Hematopoietic multipotent progenitor cell treated with erythropoietin and hydrocortisone succinate and interleukin-3 and kit ligand, for 15 days (in vitro differentiated cells): ENCODE measurements at places on chromosomes 7 and 10.

- no peak for DNase-seq
These were observed 509.7 kb upstream of the AKR1E2 start for GRCh38 chr10:4316161-4316810.

GRCh38 chr7:33044986-33045385, 17.6 kb downstream of the NT5C3A start:
- DNase-seq, result no peak

DNA sequence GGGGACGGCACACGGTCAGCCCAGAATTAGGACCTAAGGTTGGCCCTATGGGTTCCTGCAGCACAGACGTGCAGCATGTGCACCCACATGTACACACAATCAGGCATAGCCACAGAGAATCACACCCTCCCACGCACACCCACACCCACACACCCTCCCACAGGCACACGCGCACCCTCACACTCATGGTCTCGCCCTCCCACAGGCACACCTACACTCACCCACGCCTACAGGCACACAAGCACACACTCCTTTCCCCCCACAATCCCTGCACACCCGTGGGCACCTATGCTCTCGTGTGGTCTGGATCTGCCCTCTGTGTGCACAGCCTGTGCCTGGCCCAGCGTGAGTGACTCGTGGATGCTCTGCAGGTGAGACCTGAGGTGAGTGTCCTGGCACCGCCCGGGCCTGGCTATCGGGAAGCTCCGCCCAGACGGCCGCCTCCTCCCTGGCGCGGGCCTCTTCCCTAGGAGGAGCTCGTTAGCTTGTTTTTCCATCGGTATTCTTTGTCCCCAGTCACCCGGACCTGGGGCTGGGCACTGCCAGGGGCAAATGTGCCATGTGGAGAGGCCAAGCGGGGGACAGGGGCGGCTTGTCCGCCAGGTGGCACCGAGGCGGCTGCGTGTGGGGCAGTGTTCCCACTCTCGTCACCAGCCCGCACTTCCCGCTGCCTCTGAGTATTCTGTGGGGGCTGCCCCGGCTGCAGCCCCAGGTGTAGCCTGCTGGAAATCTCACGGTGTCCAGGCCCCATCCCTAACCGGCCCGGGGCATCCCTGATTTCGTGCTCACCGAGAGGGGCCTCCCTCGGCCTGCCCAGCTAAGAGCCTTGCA, 110.2 kb upstream of the FAM20C start:
- DNase-seq, result no peak

DNA sequence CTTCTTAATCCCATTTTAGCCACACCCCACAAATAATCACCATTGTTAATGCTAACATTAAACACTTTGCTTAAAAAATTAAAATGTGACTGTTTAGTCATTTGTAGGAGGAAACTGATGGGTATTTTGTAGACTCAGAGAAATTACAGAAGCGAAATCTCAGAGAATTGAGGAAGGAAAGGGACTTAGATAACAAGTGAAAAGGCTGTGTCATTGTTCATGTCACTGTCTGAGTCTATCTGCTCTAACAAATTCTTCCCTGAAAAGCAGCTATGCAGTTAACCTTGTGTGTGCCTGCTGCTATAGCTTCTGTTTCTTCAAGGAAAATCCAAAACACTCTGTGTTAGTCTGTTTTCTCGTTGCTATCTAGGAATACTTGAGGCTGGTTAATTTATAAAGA, 40.9 kb upstream of the PLXDC2 start:
- no peak for DNase-seq

DNA sequence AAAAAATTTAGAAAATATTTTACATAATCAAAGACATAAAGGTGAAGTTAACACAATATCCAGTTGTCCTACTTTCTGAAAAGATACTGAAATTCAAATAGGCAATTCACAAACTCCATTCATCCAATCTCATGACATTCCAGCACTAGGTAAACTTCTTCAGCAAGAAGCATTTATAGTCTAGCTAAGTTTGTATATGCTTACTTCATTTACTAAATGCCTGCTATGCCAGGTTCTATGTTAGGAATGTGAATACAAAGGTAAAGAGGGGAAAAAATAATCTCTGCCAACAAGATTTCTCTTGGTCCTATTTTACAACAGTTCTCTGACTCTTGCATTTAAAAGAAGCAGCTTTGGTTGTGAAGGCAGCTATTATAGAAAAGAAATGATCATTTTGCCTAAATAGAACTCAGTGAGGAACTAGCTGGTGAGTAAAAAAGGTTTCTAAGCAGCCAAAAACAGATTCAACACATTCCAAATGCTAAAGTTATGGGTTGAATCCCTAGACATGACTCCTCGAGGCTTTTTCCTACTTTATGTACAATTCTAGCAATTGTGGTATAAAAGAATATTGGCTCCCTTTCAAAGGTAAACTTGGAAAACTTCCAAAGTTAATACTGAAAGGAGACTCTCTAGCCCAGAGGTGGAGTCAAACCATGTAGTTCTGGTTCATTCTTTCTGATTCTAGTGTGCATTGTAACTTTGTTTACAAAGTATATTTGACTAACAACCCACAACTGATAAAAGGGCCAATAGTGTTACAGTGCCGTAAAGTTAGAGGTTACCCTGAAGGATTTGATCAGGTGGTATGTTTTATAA, 30.9 kb upstream of the KLHL7 start:
- no peak for DNase-seq

DNA sequence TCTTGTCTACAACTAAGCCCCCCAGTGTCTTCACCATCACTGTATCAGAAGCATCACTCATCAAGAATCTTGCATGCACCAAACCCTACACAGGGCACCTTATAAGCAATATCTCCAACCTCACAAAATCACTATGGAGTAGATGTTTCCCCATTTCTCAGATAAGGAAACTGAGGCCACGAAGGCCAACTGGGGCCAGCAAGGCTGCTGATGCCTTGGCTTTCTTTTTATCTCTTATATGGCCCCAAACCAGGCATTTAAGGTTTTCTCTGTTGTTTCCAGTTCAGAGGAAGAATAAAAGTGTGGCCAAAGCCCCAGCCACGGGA, 47.3 kb upstream of the NPFFR1 start:
- DNase-seq, result no peak

- DNase-seq, result no peak
These were observed 11.0 kb downstream of the TMEM184A start for GRCh38 chr7:1544896-1545416.

DNA sequence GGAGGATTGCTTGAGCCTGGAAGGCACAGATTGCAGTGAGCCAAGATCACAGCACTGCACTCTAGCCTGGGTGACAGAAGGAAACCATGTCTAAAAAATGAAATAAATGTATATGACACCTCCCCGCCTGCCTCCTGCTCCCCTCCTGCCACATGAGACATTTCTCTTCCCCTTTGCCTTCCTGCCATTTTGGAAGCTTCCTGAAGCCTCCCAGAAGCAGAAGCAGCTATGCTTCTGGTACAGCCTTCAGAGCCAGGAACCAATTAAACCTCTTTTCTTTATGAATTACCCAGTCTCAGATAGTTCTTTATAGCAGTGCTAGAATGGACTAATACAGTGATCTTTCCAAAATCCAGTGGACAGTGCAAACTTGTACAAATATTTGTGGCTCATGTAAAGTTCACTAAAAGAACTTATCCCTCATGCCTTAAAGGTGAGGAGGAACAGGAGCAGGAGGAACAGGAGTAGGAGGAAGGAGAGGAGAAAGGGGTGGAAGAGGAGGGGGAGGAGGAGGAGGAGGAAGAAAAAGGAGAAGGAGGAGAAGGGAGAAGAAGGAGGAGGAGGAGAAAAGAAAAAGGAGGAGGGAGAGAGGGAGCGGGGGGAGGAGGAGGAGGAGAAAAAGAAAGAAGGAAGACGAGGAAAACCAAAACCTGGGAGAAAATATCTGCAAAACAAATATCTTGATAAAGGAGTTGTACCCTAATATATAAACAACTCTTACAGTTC, 2.8 kb upstream of the ABI1 start:
- DNase-seq, result no peak

DNA sequence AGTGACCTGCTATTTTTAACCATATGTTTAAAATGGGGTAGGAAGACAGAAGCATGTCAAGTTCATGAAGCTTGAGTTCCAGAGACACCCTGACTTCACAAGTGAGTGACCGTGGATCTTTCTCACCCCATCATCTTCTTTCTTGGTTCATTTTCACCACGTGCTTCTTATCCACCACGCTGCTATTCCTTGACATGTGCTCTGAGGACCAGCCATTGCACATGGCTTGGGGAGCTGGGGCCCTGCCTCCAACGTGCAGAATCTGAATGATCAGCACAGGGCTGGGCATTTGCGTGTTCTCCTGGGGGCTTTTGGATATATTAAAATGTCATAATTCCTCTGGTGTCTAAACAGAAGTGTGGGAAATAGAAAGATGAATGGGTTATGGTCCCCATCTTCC, 25.0 kb upstream of the GTPBP4 start:
- no peak for DNase-seq

- no peak for DNase-seq
These were observed 7.1 kb downstream of the NUDT1 start for GRCh38 chr7:2248984-2249694.

DNA sequence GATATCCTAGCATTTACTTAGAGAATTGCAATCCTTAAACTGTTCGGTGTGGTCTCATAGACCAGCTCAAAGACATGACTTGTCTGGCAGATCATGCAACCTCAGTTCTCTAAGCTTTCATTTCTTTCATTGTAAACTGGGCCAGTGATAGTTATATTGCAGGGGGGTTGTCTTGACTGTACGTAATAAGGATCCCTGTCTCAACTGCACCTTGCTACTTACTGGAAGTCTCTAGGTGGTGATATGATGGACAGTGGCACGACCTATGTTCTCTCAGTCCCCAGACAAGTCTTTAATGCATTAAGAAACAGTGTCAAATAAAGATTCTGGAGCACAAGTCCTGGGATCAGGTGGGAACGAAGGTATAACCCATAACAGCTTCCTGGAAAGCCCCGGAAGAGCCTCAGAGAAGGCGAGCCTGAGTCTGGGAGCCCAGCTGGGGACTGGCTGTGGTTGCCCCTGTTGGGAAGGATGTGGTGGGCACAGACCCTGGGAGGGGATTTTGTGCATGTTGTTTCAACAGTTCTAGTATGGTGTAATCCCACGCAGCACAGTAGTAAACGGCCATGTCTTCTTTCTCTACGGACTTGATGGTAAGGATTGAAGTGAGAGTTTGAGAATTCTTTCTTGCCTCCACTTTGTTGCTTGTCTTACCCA, 26.0 kb upstream of the TARP start:
- no peak for DNase-seq

GRCh38 chr10:124369986-124370385, 48.7 kb downstream of the OAT start:
- DNase-seq, result no peak

DNA sequence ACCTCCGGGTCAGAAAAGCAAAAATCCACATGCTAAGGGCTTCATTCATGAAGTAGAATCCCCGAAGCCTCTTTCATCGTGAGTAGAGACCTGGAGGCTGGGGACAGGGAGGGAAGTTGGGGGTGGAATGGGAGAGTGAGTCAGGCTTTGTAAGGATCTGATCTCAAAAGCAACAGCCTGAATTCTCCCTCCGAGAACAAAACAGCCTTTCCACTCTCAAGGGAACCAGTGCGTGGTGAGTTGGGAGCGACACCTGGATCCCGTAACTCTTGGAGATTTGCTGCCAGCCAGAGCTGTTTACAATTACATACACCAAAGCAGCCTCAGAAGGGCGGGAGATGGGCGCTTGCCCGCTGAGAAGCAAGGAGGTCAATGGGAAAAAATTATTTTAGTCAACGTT, 10.8 kb downstream of the AFAP1L2 start:
- no peak for DNase-seq

- no peak for DNase-seq
These were observed 12.7 kb upstream of the BTBD16 start for GRCh38 chr10:122258136-122259074.

DNA sequence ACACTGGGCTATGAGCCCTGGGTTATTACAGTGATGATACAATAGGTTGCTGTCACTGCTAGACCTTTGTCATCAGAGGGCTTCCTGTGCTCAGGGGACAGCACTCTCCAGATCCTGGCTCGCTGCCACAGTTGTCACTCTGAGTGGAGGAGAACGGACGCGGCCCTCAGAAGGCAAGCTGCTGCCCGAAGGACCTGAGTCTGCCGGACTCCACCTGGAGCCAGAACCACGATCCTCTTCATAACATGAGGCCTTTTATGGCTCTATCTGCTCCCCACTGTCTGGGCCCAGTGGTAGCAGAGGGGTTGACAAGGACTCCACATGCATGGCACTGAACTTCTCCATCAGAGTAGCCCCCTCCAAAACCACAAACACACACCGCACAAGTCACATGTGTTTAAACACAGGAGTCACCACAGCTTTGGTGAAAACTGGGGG, 94.7 kb upstream of the EFCAB10 start:
- no peak for DNase-seq

GRCh38 chr10:6493521-6494441, 86.3 kb downstream of the PRKCQ start:
- DNase-seq, result no peak

- no peak for DNase-seq
These were observed 138.9 kb upstream of the PTN start for GRCh38 chr7:137482466-137482865.

DNA sequence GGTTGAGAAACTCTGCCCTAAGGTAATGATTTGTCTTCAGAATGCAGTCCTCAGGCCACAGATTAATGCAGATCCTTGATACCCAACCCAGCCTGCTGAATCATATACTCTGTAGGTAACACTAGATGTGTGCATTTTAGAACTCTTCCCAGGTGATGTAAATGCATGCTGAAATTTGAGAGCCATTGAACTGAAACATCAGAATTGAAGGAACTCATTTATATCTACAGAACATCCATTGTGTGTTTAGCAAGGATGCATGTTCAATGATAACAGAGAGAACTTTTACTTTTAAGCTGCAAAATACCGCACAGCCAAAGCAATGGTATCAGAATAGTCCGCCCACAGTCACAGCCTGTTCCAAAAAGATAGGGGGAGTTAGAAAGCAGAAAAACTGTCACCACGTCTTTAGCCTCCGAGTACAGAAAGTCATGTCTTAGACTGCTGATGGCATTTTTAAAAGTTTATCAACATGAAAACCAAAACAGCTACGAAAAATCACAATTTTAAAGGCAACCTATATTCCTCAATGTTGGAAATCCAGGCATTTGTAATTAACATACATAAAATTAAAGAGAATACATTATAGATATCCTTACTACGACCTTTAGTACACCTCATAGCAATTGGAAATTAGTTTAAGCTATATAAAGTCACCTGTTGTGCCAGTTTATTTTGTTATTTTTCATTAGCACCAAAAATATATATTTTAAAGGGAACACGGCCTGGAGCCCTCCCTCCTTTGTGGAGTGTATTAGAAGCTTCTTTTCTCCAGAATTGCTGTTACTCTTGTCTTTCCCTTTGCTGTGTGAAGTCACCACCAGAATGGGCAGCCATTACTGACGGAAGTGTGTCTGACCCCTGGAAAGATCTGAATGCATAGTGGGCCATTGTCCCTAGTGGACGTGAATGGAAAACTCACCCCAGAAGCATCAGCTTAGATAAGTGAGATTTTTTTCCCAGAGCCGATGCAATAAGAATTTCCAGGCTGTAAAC, 65.8 kb upstream of the PRKAR2B start:
- peak; percentile 91 for DNase-seq
